CD4-positive, alpha-beta T cell treated with Interleukin-10 for 1 hour (primary cell): ENCODE measurements at places on chromosomes 11 and 22.

DNA sequence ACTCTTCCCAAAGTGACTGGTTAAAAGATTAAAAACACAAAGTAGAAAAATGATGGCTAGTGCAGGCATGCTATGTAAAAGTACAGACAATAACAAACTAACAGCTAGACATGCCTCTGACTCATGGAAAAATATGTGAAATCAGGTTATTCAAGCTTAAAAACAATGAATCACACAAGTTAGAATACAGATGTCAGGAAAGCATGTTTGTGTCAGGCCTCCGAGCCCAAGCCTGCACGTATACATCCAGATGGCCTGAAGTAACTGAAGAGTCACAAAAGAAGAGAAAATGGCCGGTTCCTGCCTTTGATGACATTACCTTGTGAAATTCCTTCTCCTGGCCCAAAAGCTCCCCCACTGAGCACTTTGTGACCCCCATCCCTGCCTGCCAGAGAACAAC is 110.1 kb downstream of the NOX4 start:
- DNase-seq = no peak

DNA sequence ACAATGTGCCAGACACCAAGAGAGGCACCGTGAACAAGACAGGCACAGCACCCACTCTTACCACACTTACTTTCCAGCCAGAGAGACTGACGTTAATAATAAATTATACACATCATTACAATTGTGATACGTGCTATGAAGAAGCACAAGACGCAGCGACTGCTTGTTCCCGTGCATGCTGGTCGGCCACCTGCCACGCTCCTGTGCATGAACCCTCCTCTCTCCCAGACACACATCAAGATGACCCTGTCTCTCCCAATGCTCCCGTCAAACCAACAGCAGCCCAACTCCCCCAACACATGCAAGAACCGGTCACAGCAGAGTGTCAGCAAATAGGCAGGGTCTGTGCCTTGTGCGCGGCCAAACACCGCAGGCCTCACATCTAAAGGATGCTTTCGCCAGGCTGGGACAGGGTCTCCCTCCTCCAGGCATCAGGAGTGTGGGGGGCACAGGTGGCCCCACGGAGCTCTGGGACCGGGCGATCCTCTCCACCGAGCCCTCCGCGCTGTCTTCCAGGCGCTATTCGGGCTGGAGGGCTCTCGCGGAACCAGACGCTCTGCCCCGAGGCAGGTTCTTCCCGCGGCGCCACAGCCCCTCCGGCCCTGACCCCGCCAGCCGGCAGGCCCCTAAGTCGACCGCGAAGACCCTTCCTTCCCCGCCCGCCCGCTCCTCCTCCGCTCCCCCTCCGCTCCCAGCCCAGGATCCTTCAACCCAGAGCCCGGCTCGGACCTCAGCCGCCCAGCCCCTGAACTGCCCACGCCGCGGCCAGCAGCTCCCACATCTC is 533 bp downstream of the SERGEF start:
- DNase-seq = peak; percentile 24

- no peak for DNase-seq
Measured at GRCh38 chr11:45518833-45519535, 146.4 kb downstream of the CHST1 start.

DNA sequence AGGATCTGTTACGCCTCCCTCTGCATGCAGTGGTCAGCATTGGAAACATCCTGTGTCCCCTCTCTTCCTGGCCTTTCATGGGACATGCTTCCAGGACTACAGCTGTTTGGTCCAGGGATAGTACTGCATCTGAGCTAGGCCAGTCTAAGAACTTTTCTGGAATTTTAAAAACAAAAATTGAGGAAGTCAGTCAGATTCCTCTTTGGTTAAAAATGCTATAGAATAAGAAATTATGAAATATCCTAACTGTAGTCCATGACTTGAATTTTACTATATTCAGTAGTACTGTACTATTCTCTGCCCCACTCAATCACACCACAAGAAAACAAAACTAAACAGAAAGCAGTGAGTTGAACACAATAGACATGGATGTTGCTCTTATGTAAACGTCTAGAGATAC is 201.0 kb upstream of the CADM1 start:
- no peak for DNase-seq

DNA sequence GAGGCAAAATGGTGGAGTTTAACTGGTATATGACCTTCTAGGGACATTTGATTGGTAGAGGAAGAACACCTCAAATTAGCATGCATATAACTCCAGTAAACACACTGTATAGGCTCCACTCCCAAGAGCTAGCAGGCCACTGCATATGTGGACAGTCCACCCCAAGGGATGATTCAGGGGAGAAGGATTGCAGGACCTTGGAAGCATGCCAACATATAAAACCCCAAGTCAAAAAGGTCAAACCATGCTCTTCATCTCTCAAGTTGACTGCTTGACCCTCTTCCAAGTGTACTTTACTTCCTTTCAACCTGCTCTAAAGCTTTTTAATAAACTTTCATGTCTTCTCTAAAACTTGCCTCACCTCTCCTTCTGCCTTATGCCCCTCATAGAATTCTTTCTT is 459.9 kb upstream of the CCDC179 start:
- DNase-seq = no peak

DNA sequence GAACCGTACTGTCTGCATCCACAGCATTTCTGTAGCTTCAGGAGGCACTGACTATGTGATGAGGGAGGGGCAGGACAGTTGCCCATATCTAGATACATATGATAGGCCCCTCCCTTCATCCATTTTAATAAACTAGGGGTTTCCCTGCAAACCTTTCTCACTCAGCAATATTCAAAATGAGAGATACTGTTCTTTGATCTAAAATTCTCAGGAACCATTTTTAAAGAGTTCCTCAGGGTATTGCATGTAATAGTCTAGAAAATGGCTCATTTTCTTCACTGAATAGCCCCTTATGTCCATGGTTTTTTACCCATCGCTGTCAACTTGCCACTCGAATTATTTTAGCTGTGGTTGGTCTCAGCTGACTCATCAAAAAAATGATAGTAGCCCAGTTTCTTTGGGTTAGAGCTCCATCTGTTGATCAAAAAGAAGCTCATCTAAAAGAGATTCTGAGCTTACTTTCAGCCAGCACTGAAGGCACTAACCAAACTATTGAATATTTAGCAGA is 37.0 kb upstream of the DNAJB7 start:
- DNase-seq = peak; percentile 63

DNA sequence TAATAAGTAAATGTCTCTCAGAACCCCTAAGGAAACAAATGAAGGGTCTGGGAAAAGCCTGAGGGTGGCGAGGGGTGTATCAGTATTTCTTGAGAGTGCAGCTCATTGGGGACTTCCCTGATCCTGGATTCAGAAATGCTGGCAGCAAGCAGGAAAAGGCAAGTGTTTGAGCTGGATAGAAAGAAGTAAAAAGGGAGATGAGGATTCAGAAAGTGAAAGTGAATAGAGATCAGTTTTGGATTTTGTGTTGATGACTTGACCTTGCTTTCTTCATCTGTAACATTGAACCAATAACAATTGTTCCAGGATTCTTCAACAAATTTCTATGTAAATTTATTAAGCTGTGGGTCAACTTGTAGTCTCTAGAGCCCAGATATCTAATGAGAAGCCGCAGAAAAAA is 66.9 kb upstream of the CTSC start:
- DNase-seq = no peak

GRCh38 chr11:63560506-63561180 is 2.5 kb downstream of the PLAAT2 start:
- DNase-seq = peak; percentile 46

DNA sequence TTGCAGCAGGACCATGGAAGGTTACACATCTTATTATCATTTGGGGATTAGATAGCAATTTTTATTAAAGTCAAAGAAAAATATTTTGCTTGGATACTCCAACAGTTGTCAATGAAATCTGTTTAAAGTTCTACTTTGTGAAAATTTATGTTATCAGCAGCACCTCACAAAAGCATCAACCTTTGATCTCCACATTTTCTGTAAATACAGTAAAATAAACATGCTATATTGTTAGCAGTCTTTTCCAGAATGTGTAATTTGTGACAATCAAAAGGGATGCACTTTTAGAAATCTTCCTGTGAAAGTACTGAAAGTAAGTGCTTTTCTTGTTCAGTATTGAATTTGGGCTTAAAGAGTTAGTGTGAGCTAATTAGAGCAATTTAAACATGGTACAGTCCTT is 4.1 kb downstream of the SLC22A25 start:
- DNase-seq = no peak

DNA sequence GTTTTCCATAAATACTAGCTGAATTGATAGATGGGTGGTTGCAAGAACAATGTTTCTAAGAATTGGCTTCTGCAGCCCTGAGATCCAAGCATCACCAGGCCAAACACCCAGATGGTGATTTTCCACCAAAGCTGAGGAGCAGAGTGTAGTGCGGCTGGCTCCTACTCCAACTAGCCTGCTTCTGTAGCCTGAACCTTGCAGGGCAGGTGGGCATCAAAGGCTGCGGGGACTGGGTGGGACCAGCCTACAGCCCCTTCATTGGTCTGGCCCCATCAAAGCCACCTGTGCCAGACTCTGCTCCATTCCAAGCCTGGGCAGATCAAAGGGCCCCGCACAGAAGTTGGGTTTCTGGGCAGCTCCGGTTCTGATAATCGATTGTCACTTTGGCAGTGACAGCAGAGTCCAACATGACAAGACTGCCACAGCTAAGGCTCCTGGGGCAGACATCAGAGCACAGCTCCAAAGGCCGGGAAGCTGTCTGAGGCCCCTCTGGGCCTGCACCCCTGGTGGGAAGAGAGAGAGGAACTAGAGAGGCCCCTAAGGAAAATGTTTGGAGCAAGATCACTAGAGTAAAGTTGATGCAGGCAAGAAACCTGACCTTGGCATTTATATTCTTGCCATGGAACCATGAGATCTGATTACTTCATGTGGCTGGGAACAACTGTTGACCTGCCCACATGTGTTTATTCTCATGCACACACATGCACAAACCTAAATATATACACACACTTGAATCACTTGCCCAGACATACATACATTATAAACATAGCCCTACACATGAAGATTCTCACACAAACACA is 582.9 kb downstream of the INSC start:
- DNase-seq = no peak
